ENCODE measurements at places on chromosomes 11 and 22. TPM values are rescaled to one million over a fixed set of nuclear protein-coding genes. Genes with fewer than 3 reads are reported as not detected.

Gene ARHGAP20
- total RNA-seq = 0.08 TPM

Gene SLC15A3
- total RNA-seq = 2.2 TPM

DNA sequence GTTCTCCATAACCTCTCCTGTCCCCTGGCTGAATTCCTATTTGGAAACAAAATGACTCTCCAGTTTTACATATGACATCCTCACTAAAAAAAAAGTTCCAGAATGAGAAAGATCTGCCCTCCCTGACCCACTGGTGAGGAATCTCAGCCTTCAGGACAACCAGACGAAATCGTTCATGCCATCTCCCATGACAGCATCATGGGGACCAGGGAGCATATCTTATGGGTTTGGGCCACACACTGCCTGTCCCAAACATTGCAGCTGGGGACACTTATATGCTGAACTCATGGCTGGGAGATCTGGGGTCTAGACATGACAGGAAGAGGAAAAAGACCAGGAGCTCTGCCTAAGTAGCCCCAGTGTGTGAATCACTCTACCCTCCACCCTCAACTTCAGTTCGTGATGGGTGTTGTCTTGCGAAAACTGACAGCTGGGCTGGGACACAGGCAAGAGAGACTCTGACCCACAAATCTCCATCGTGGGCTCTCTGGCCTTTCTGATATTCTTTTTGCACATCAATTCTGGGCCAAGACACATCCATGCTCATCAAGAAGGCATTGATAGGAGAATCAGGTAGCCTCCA lies 102.0 kb downstream of the ZNF280B start:
- peaks cover 5% of the 10 kb centered on the region for H3K4me1 ChIP-seq
- H3K27ac ChIP-seq = no peak overlapping the region
- DNase-seq = peak; percentile 4
- H3K4me3 ChIP-seq = no peak overlapping the region

- no peaks in the 10 kb centered on the region for H3K36me3 ChIP-seq
- no peak for DNase-seq
- peaks cover 3% of the 10 kb centered on the region for H3K4me1 ChIP-seq
Observed at GRCh38 chr11:73191151-73191550, 26.9 kb upstream of the P2RY2 start.

GRCh38 chr11:12927886-12928285 lies 81.2 kb upstream of the RASSF10 start:
- peaks cover 15% of the 10 kb centered on the region for H3K27me3 ChIP-seq
- H3K36me3 ChIP-seq = no peaks in the 10 kb centered on the region
- no peaks in the 10 kb centered on the region for H3K4me1 ChIP-seq
- no peak overlapping the region for H3K27ac ChIP-seq
- no peak for DNase-seq

DNA sequence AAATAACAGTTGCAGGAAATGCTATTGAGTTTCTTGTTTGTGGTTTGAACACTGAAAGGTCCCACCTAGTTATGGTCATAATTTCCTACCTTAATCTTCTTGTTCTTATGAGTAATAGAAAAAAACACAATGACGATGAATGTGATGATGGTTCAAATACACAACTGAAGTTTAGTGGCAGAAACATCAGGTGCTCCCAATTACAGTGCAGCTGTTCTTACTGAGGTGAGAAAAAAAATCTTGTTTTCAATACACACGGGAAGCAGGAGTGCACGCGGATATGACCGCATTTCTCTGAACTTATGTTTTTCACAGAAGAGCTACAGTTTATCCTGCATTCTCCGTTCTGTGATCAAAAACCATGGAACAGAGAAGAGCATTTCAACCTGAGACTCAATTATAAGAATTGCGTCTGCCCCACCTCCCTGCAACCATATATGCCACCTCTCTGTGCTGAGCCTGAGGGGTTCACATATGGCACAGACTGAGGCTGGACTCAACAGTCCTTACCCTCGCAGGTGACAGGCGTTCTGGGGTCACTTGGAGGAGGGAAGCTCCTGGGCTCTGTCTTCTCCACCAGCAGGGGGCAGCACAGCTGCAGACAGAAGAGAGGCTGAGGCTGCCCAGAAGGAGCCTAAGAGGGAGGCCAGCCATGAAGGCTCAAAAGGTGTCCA lies 99.7 kb upstream of the IGLL5 start:
- peak; percentile 81 for DNase-seq
- H3K27me3 ChIP-seq = peaks cover 13% of the 10 kb centered on the region
- H3K27ac ChIP-seq = peak overlapping the region; percentile 30
- peaks cover 25% of the 10 kb centered on the region for H3K4me1 ChIP-seq

GRCh38 chr11:45260071-45260470 lies 26.1 kb downstream of the SYT13 start:
- no peaks in the 10 kb centered on the region for H3K36me3 ChIP-seq
- DNase-seq = no peak
- no peaks in the 10 kb centered on the region for H3K4me1 ChIP-seq
- H3K27me3 ChIP-seq = peaks cover 16% of the 10 kb centered on the region
- no peak overlapping the region for H3K4me3 ChIP-seq

DNA sequence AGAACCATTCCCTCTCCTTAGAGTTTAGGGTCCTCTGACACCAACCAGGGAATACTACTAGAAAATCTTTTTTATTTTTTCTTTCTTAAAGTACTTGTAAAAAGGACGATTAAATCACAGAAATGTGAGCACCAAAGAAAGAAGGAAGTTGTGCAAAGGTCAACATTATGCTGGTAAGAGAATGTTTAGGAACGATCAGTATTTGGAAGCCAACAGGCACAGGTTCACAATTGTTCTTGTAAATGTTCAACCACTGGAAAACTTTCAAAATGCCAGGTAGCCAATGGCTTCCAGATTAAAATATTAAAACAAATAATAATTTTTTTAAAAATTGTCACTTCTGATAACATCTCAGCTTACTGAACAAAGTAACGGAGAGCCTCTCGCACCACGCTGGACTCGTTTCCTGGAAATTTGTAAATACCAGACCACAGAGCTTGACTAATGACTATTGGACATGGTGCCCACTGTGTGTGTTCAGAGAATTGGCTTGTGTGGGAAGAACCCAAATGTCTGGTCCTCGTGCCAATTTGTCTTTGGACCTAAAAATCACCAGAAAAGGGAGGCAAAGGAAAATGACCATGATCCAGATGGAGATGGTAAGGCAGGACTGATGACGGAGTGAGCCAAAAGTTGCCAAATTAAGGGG lies 20.8 kb downstream of the COMMD9 start:
- H3K4me3 ChIP-seq = no peak overlapping the region
- peaks cover 10% of the 10 kb centered on the region for H3K36me3 ChIP-seq
- no peaks in the 10 kb centered on the region for H3K27me3 ChIP-seq

DNA sequence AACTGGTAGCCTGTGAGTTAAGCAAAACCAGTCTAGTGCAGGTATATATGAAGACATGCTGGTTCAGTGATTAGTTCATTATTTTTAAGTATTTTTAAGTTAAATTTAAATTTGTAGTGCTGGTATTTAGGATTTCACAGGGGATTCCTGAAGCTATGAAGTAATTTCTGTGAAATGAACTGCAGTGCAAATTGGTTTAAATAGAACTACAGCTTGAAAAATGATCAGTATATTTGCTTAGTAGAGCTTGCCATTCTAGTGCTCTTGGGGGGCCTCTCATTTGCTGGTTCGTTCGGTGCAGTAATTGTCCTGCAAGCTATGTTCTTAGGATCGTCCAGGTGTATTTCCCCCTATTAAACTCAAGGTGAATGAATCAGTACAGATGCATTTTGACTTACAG lies 13.1 kb downstream of the REXO2 start:
- no peak overlapping the region for H3K27ac ChIP-seq
- DNase-seq = no peak
- no peak overlapping the region for H3K4me3 ChIP-seq
- H3K27me3 ChIP-seq = no peaks in the 10 kb centered on the region
- peaks cover 17% of the 10 kb centered on the region for H3K36me3 ChIP-seq
